ENCODE measurements at places on chromosomes 7 and 10. TPM values are rescaled to one million over a fixed set of nuclear protein-coding genes. Genes with fewer than 3 reads are reported as not detected.
A peak's percentile ranks its signal among the peaks of the same experiment; 100 is the strongest.

DNA sequence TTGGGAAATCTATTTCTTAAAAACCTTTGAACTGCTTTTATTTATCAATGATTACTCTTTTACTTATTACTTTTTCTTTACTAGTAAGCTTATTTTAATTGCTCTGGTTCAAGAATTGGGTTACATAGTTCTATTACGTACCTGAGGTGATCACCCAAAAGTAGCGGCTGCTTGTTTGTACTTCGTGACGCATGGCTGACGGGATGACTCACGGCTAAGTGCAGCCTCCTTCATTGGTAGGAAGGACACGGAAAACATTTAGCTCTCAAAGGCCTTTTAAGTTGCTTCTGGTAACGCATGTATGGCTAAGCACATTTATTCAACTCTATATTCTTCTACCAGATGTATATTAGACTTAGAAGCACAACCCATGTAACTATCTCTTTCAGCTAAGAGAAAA is 285.8 kb upstream of the SP4 start:
- no peak for DNase-seq

DNA sequence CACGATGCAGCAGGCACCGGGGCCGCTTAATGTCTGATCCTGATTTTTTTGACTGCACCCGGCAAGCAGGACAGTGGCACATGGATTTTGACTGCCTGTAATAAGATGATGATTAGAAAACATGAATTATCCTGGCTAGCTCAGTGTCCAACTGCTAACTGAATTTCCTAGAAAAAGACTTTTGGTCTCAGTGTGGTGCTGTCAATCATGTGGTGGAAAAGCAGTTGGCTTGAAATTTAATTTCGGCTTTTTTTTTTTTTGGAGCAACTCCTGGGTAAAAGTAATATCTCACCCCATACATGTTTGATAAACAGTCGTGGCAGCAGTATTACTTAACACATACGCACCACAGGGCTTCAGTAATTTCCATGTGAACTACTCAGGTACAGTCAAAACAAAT is 227.7 kb downstream of the FANK1 start:
- DNase-seq = no peak

DNA sequence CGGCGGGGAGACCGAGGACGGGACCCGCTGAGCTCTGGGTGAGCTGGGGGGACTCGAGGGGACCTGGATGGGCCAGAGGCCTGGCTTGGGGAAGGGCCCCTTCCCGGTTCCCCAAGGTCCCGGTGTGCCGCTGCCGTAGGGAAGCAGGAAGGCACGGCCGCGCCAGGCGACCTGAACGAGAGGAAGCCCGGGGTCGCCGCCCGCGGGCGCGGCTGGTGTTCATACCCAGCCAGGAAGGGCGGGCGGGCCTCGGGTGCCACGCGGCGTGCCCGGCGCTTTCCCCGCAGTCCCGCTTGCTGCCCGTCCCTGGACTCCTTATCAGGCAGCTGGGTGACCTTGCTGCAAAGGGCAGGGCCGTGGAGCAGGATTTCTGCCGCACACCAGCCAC is 38.0 kb downstream of the ZNF777 start:
- peak; percentile 51 for DNase-seq

- peak; percentile 51 for DNase-seq
These were observed 4.6 kb upstream of the TWIST1 start for GRCh38 chr7:19121977-19122588.

- no peak for DNase-seq
These were observed 59.2 kb downstream of the ENTPD1 start for GRCh38 chr10:95815133-95815532.

Gene SPDYE11
- not detected for total RNA-seq

Gene FRMPD2
- total RNA-seq = not detected
